ENCODE measurements at places on chromosomes 6 and 20. TPM values are rescaled to one million over a fixed set of nuclear protein-coding genes. Genes with fewer than 3 reads are reported as not detected.
A peak's percentile ranks its signal among the peaks of the same experiment; 100 is the strongest.

The BEND6 gene
- total RNA-seq: 1.5 TPM

The ADGRB3 gene
- 1.0 TPM for total RNA-seq

The MAP3K5 gene
- total RNA-seq: 1.7 TPM

The LPA gene
- 0.60 TPM for total RNA-seq

The SLC17A4 gene
- 0.07 TPM for total RNA-seq

The FERMT1 gene
- total RNA-seq: 17.6 TPM

The EPB41L2 gene
- total RNA-seq: 106 TPM

The ADGB gene
- total RNA-seq: not detected

- no peaks in the 10 kb centered on the region for H3K27me3 ChIP-seq
- H3K36me3 ChIP-seq: peaks cover 15% of the 10 kb centered on the region
- peak overlapping the region; percentile 93 for H3K4me3 ChIP-seq
- peak overlapping the region; percentile 98 for H3K27ac ChIP-seq
Observed at GRCh38 chr6:159726255-159726917, 920 bp upstream of the WTAP start.

DNA sequence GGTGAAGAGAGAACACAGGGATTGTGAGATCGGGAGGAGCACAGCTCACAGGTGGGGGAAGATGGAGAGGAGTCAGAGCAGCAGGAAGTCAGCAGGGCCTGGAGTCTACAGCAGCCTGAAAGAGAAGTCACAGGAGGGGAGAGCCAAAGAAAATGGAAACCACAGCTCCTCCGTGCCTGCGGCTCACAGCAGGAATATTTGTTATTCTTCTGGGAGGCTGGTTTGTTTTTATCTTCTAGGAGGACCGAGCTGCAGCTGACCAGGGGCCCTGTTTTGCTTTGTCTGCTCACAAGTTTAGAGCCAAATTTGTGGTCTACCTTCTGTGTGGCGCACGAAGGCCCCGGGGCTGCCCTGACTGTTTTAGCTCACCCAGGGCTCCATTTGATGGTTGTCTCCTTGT is 81.8 kb downstream of the CLIC5 start:
- H3K4me1 ChIP-seq: peaks cover 37% of the 10 kb centered on the region
- no peaks in the 10 kb centered on the region for H3K36me3 ChIP-seq
- DNase-seq: no peak
- H3K27me3 ChIP-seq: peaks cover 23% of the 10 kb centered on the region
- peak overlapping the region; percentile 12 for H3K27ac ChIP-seq

DNA sequence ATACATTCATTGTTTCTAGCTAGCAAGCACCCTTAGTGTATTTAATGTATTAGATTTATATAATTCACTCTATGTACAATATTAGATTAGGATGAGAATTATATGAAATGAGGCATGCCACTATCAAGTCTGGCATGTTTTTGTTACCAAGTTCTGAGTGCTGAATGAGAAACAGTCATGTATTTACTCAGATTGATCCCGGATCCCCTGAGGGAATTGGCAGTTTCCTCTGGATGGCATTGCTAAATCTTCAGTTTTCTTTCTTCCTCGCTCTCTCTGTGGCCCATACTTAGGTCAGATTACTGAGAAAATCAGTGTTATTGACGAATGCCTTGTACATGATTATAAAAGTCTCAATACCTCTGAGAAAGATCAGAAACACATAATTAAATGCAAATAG is 66.6 kb downstream of the CDKAL1 start:
- H3K27ac ChIP-seq: no peak overlapping the region
- peaks cover 12% of the 10 kb centered on the region for H3K36me3 ChIP-seq
- no peak for DNase-seq
- no peaks in the 10 kb centered on the region for H3K27me3 ChIP-seq

GRCh38 chr20:59571551-59572314 is 32.6 kb upstream of the PHACTR3 start:
- H3K36me3 ChIP-seq: no peaks in the 10 kb centered on the region
- no peak overlapping the region for H3K27ac ChIP-seq
- DNase-seq: peak; percentile 84
- peak overlapping the region; percentile 62 for H3K4me3 ChIP-seq

GRCh38 chr6:97282238-97282725 is 734 bp downstream of the MMS22L start:
- peaks cover 19% of the 10 kb centered on the region for H3K4me1 ChIP-seq
- no peaks in the 10 kb centered on the region for H3K27me3 ChIP-seq
- peak overlapping the region; percentile 82 for H3K27ac ChIP-seq
- H3K36me3 ChIP-seq: peaks cover 32% of the 10 kb centered on the region

DNA sequence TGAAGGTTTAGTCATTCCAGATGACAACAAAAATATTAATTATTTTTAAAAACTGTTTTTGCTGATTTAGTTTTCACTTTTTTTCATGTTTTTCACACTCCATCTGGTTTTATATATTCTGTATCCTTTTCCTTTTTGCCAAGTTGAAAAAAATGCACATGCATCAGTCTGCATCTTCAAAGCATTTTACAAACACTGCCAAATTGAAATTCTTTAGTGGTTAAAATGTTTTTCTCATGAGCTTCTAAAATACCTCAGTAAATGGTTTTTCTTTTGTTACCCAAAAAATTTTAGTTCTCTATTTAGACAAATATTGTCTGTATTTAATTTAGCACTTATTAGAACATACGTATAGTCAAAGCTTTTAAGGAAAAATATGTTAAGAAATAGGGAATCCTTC is 386.9 kb upstream of the HSF2 start:
- H3K4me1 ChIP-seq: peaks cover 28% of the 10 kb centered on the region
- H3K27ac ChIP-seq: no peak overlapping the region
- no peaks in the 10 kb centered on the region for H3K36me3 ChIP-seq
- no peaks in the 10 kb centered on the region for H3K27me3 ChIP-seq

- no peak overlapping the region for H3K27ac ChIP-seq
- H3K4me1 ChIP-seq: no peaks in the 10 kb centered on the region
- H3K4me3 ChIP-seq: no peak overlapping the region
- no peak for DNase-seq
- H3K27me3 ChIP-seq: no peaks in the 10 kb centered on the region
Observed at GRCh38 chr6:22667855-22668254, 98.5 kb downstream of the HDGFL1 start.

GRCh38 chr6:21371676-21372171 is 221.8 kb upstream of the SOX4 start:
- H3K36me3 ChIP-seq: peaks cover 8% of the 10 kb centered on the region
- peaks cover 3% of the 10 kb centered on the region for H3K27me3 ChIP-seq
- no peak overlapping the region for H3K4me3 ChIP-seq
- DNase-seq: no peak
- no peak overlapping the region for H3K27ac ChIP-seq

- H3K27me3 ChIP-seq: no peaks in the 10 kb centered on the region
- H3K27ac ChIP-seq: no peak overlapping the region
- no peak for DNase-seq
- no peaks in the 10 kb centered on the region for H3K4me1 ChIP-seq
- no peaks in the 10 kb centered on the region for H3K36me3 ChIP-seq
Observed at GRCh38 chr20:23136893-23137745, 51.0 kb upstream of the CD93 start.

GRCh38 chr20:62814060-62814708 is 2.7 kb upstream of the COL9A3 start:
- H3K27ac ChIP-seq: no peak overlapping the region
- peaks cover 3% of the 10 kb centered on the region for H3K36me3 ChIP-seq
- no peak for DNase-seq
- no peak overlapping the region for H3K4me3 ChIP-seq
- H3K27me3 ChIP-seq: no peaks in the 10 kb centered on the region

DNA sequence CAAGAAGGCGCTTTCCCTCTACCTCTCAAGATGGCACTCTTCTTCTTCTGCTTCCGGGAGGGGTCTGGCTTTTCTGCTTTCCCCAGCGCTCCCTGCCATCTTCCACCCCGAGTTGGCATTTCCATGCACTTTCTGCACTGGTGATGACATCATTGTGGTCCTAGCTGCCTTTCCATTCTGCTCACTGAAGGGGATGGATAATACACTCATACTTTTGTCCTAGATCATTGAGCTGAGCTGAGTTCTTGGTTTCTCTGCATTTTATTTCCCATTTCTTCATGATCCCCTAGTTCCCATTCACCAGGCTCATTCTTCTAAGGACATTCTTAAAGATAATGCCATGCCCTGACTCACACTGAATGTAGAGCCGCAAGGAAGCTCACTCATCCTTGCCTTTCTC is 96.7 kb downstream of the EDN1 start:
- H3K4me3 ChIP-seq: no peak overlapping the region
- no peaks in the 10 kb centered on the region for H3K4me1 ChIP-seq
- no peaks in the 10 kb centered on the region for H3K27me3 ChIP-seq
- H3K27ac ChIP-seq: no peak overlapping the region
- no peaks in the 10 kb centered on the region for H3K36me3 ChIP-seq

DNA sequence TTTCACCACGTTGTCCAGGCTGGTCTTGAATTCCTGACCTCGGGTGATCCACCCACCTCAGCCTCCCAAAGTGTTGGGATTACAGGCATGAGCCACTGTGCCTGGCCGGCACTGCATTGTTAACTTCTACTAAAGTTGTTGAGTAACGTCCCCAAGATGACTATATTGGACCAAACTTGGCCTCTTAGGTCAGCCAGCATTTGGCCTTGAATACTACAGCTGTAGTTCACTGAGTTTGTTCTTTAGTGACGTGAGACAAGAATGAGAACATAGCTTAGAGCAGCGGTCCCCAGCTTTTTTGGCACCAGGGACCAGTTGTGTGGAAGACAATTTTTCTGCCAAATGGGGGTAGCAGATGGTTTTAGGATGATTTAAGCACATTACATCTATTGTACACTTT is 237.1 kb downstream of the TBC1D7 start:
- DNase-seq: no peak
- no peaks in the 10 kb centered on the region for H3K27me3 ChIP-seq
- no peak overlapping the region for H3K4me3 ChIP-seq
- no peak overlapping the region for H3K27ac ChIP-seq
- H3K36me3 ChIP-seq: no peaks in the 10 kb centered on the region
- peaks cover 18% of the 10 kb centered on the region for H3K4me1 ChIP-seq

- no peak for DNase-seq
- peaks cover 6% of the 10 kb centered on the region for H3K4me1 ChIP-seq
- H3K36me3 ChIP-seq: peaks cover 33% of the 10 kb centered on the region
- H3K4me3 ChIP-seq: no peak overlapping the region
- 0 out of 2 replicates have a peak overlapping the region, but pooled peaks have one; percentile 20 for H3K27ac ChIP-seq
- H3K27me3 ChIP-seq: no peaks in the 10 kb centered on the region
Observed at GRCh38 chr6:134166511-134167261, 114.3 kb upstream of the SLC2A12 start.
